SJSA1 (cell line): ENCODE measurements at places on chromosomes 2 and 18. TPM values are rescaled to one million over a fixed set of nuclear protein-coding genes. Genes with fewer than 3 reads are reported as not detected.

DNA sequence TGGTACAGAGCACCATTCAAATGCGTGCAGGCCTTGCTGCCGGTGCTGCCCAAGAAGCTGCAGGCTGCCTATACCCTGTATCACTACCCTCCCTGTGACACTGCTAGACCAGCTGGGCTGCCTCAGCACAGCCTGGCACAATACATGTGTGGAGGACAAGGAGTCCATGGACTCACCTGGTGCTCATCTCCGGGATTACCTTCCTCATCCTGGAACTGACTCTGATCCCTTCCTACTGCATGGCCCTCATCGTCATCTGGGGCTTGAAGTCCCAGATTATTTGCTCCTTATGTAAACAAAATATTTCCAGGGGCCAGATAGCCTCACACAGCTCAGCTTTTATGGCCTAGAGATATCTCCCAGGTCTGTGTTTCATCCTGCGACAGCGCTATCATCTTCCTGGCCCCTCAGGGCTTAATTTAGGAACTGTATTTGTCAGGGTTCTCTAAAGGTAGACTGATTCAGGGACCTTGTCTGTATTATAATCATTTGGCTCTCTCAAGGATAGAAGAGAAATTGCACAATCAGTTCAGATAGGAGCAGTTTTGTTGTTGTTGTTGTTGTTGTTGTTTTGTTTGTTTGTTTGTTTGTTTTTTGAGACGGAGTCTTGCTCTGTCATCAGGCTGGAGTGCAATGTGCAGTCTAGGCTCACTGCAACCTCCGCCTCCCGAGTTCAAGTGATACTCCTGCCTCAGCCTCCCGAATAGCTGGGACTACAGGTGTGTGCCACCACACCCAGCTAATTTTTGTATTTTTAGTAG lies 42.9 kb downstream of the WDR75 start:
- DNase-seq, result no peak

The ACTG2 gene
- 78.8 and 135 TPM in 2 replicates for total RNA-seq

- peak; percentile 76 for DNase-seq
Observed at GRCh38 chr2:37809525-37809924, 115.6 kb upstream of the RMDN2 start.

GRCh38 chr18:79371561-79372121 lies 24.1 kb upstream of the NFATC1 start:
- no peak for DNase-seq

- no peak for DNase-seq
Observed at GRCh38 chr2:233821709-233822100, 32.6 kb downstream of the HJURP start.

The RNU2-63P gene
- 34.9 TPM in 1 of 2 replicates, not detected in the other for total RNA-seq

DNA sequence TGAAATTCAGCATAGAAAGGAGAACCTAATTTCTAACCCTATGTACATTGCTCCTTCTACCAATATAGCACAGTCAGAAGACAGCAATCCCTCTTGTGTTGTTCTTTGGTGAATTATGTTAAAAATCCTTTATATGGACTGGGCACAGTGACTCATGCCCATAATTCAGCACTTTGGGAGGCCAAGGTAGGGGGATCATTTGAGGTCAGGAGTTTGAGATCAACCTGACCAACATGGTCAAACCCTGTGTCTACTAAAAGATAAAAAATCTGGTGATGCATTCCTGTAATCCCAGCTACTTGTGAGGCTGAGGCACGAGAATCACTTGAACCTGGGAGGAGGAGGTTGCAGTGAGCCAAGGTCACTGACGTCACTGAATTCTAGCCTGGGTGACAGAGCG lies 195.6 kb downstream of the TMX3 start:
- DNase-seq, result no peak

The IL36A gene
- total RNA-seq, result not detected in 2 replicates

DNA sequence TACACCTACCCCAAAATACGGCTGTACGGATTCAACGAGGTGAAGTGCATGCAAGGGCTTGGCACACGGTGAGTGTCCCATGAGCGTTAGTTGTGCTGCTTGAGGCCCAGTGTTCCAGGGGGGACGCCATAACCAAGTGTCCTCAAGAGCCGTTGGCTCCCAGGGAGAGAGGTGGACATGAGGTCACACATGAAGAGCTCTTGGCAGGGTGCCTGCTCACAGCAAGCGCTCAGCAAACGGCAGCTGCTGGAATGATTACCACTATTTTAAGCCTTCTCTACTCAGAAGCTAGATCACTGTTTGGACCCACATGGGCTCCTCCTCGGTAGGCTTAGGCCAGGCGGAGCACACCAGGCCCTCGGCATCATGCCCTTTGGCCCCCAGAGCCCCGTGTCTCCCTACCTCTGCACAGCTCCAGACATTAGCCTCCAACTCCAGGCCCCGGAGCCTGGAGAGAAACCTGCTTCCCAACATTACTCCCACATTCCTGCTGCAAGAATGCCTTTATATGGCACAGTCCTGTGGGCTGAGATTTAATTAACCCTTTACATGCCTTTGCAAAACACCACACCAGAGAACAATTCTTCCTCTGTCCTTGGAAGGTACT lies 68.4 kb upstream of the PPP1CB start:
- peak; percentile 77 for DNase-seq

The TMEM163 gene
- total RNA-seq, result not detected in 2 replicates

DNA sequence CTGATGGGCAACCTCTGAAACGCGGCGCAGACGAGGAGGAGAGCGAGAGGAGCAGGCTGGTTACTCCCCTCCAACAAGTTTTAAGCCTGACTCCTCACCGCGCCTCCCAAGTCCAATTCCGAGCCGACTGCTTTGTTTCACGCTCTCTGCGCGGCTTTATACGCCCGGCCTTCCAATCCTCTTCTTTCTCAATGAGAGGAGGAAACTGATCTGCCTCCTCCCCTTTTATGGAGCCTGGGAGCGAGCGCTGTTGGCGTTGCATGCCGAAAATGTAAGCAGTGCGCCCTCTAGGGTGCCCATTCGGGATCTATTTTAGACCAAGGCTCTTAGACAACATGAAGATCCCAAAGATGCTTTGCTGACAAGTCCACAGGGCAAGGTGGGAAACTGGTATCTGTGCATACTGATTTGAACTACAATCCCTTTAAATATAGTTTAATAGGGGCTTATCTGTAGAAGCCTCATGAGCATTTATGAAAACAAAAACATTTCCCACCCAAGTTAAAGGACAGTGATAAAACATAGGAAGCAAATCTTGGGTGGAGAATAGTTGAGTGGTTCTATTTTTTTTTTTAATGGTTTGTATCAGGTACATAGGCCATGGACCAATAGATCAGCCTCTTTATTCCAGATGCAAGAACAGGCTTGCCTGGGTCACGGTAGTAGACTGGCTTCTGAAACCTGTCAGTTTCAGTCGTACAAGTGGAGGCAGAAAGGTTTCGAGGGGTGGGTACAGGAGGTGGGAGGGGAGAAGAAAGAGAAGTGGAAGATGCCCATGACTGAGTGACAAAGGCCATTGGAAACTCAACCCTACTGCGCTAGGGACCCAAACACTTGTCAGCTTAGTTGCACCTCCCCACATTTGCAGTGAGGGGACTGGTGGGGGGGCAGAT lies at the start of gene RND3:
RND3 (minus strand) TSS at position 131 of the 893 bp plus-strand sequence. CDS start 250 bp downstream, outside the sequence.
- DNase-seq, result peak; percentile 98

The KANSL1L gene
- total RNA-seq, result 17.7 and 32.9 TPM in 2 replicates

The MITD1 gene
- total RNA-seq, result 17.4 and 34.9 TPM in 2 replicates

DNA sequence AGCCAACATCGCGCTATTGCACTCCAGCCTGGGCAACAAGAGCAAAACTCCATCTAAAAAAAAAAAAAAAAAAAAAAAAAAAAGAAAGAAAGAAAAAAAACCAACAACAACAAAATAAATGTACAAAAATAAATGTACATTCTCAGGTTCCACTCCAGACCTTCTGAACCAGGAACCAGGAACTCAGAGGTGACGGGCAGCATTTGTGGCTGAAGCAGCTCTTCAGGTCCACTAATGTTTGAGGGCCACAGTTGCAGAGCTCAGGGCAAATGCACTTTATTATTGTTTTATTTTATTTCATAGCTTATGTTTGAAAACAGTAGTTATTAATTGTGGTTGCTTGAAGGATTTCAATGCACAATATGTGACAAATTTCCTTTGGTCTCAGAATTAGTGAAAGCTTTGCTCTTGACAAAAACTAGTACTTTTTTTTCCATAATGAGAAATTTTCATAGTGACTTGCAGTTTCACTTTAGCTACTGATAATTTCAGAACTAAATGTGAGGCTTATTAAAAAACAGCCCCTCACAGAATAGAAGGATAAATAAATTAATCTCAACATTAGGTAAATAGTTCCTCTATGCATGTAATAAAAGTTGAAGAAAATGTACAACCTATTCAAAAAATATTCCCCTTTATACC lies 378.4 kb upstream of the SPHKAP start:
- no peak for DNase-seq

DNA sequence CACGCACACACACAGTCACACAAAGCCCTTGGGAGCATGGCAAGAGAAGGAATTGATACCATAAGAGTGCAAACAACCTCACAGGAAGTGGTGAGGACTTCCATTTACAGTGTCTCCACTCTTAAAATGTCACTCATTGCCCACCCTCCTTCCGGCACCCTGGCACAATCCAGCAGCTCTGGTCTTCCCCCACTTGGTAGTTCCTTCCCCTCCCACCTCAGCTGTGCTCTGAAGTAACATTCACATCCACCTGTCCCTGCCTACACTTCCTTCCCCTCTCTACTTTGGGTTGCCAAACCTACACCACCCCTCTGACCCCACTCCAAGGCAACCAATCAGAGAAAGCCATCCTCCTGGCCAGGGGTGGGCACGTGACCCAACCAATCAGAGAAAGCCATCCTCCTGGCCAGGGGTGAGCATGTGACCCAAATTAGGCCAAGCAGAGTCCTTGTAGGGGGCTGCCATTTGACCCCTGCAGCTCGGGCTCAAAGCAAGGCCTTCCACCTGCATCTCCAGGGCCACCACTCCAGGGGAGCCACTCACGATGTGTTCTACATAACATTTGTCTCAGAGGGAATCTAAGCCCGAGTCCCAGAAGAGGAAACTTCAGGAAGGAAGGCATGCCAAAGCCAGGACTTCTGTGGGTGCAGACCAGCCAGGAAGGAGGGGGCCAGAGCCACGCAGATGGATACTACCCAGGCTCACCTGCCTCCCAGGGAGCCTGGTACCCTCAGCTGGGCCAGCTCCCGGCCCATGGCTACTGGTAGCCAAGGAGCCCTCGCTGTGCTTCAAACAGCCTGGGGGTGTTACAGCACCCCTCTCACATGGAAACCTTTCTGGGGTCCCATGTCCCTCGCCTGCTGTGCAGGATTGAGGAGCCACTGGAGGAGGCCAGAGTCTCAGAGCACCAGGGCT lies 21.2 kb downstream of the CYP26B1 start:
- no peak for DNase-seq

The PID1 gene
- 0.18 and 2.1 TPM in 2 replicates for total RNA-seq

- no peak for DNase-seq
Observed at GRCh38 chr2:217382794-217383193, 522.9 kb upstream of the TNP1 start.

GRCh38 chr2:181371782-181372645 lies 85.2 kb upstream of the ITGA4 start:
- DNase-seq, result peak; percentile 62

The ZBTB7C gene
- total RNA-seq, result 0.44 and 0.50 TPM in 2 replicates

The TGFA gene
- total RNA-seq, result 0.42 and 1.4 TPM in 2 replicates
